ENCODE measurements at places on chromosomes 6 and 20. TPM values are rescaled to one million over a fixed set of nuclear protein-coding genes. Genes with fewer than 3 reads are reported as not detected.

ACSS1 gene
- total RNA-seq: 1.5 TPM

C6orf132 gene
- 38.1 TPM for total RNA-seq

CRIP3 gene
- total RNA-seq: 48.9 TPM

C6orf163 gene
- 2.0 TPM for total RNA-seq

NHSL1 gene
- total RNA-seq: 23.1 TPM

CASS4 gene
- 0.14 TPM for total RNA-seq

ADTRP gene
- 0.98 TPM for total RNA-seq

MAFB gene
- total RNA-seq: 6.7 TPM

STX7 gene
- 25.6 TPM for total RNA-seq

- H3K36me3 ChIP-seq: peaks cover 55% of the 10 kb centered on the region
- DNase-seq: no peak
- no peaks in the 10 kb centered on the region for H3K4me1 ChIP-seq
- 0 out of 2 replicates have a peak overlapping the region, but pooled peaks have one; percentile 9 for H3K27ac ChIP-seq
- no peak overlapping the region for H3K4me3 ChIP-seq
These were observed 80.7 kb downstream of the RREB1 start for GRCh38 chr6:7188492-7188891.

DNA sequence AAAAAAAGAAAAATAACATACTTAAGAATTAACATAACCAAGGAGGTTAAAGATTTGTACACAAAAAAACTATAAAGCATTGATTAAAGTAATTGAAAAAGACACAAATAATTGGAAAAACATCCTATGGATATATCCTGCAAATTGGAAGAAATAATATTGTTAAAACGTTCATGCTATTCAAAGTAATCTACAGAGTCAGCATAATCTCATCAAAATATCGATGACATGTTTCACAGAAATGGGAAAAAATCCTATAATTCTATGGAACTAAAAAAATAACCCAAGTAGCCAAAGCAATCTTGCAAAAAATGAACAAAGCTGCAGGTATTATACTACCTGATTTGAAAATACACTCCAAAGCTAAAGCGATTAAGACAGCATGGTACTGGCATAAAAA, 23.3 kb downstream of the OR5V1 start:
- no peaks in the 10 kb centered on the region for H3K36me3 ChIP-seq
- H3K27me3 ChIP-seq: no peaks in the 10 kb centered on the region
- no peak overlapping the region for H3K27ac ChIP-seq
- H3K4me3 ChIP-seq: no peak overlapping the region
- DNase-seq: no peak
- no peaks in the 10 kb centered on the region for H3K4me1 ChIP-seq

DNA sequence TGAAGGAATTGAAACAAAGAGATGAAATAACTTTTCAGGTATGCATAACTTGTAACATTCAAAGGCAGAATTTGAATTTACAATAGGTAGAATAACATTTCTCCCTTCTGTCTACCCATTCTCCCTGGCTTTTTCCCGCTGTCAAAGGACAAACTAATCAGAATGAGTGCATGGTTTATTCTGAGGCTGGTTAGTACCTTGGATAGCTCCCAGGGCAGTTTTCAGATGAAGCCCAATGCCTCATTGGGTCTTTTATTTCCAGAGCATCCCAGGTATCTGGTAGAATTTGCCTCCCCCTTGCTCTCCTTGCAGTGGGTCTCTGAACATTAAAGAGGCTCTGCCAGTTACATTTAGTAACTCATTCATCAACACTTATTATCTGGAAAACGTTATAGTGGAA, 665.5 kb downstream of the BCKDHB start:
- no peaks in the 10 kb centered on the region for H3K27me3 ChIP-seq
- peak; percentile 26 for DNase-seq

GRCh38 chr6:139020689-139021088, 7.9 kb upstream of the ABRACL start:
- H3K27me3 ChIP-seq: no peaks in the 10 kb centered on the region
- DNase-seq: no peak
- no peak overlapping the region for H3K27ac ChIP-seq
- peaks cover 26% of the 10 kb centered on the region for H3K4me1 ChIP-seq

- H3K36me3 ChIP-seq: no peaks in the 10 kb centered on the region
- no peaks in the 10 kb centered on the region for H3K27me3 ChIP-seq
- no peak for DNase-seq
- H3K4me3 ChIP-seq: no peak overlapping the region
These were observed 117.1 kb upstream of the FBXL4 start for GRCh38 chr6:99064834-99065233.

- no peak for DNase-seq
- no peaks in the 10 kb centered on the region for H3K36me3 ChIP-seq
- no peaks in the 10 kb centered on the region for H3K4me1 ChIP-seq
- H3K27ac ChIP-seq: no peak overlapping the region
- no peak overlapping the region for H3K4me3 ChIP-seq
These were observed 55.9 kb upstream of the KCNK16 start for GRCh38 chr6:39378175-39378959.

DNA sequence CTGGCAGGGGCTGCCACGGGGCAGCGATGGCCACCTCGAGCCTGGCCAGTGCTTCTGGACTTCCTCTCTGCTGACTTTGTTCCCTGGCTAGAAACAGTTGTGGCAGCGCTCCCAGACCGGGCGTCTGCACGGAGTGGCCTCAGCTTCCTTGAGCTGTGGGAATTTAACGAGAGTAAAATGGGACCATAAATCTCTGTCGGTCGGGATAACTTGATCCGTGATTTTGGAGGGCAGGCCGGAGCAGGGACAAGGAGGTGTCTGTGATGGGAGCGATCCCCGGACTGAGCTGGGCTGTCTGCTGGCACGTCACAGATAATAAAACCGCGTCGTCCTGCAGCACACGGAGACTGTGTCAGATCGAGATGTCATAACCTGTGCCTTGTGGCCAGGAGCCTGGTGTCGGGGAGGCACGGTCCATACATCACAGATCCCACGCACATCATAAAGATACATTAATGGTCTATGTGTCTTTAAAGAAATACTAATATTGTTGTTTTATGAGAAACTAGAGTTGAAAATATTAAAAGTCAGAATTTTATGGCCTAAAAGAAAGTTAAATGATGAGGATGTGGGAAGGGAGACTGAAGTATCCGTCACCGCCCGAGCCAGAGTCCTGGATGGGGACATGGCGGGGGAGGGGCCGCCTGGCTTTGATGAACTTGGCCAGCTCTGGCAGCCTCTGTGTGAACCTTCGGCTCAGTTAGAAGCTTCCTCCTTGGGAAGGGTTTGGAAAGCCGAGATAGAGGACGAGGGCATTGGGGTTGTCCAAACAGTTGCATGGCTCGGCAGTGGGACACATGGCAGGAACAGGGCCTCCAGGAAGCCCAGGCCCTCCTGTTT, 6.5 kb upstream of the RBBP8NL start:
- H3K4me3 ChIP-seq: no peak overlapping the region
- no peaks in the 10 kb centered on the region for H3K36me3 ChIP-seq
- H3K27me3 ChIP-seq: no peaks in the 10 kb centered on the region
- H3K4me1 ChIP-seq: peaks cover 17% of the 10 kb centered on the region

DNA sequence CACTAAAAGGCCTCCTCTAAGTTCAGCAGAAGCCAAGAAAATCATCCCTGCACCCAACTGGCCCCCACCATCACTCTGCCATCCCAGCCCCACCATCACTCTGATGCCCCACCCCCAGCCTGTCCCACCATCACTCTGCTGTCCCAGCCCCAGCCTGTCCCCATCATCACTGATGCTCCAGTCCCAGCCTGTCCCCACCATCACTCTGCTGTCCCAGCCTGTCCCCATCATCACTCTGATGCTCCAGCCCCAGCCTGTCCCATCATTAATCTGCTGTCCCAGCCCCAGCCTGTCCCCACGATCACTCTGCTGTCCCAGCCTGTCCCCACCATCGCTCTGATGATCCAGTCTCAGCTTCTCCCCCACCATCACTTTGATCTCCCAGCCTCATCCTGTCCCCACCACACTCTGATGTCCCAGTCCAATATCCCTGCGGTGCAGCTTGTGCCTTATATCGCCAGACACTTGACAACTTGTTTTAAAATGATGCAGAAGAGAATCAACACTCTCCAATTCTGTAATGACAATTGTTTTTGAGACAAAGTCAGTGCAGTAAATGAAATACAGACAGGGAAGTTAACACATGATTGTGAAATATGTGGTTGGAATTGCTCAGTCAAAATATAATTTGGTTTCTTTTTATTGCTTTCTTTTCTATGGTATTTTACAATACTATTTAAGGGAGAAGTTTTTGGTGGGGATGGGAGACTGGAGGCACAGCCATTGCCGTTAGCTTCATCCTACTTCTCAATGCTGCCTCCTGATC, 100.8 kb downstream of the TNFAIP3 start:
- no peaks in the 10 kb centered on the region for H3K27me3 ChIP-seq
- no peaks in the 10 kb centered on the region for H3K36me3 ChIP-seq
- DNase-seq: no peak
- no peaks in the 10 kb centered on the region for H3K4me1 ChIP-seq
- no peak overlapping the region for H3K4me3 ChIP-seq
- no peak overlapping the region for H3K27ac ChIP-seq

GRCh38 chr6:130514712-130515111, 148.9 kb downstream of the TMEM200A start:
- no peaks in the 10 kb centered on the region for H3K4me1 ChIP-seq
- H3K4me3 ChIP-seq: no peak overlapping the region
- DNase-seq: no peak
- no peaks in the 10 kb centered on the region for H3K27me3 ChIP-seq

DNA sequence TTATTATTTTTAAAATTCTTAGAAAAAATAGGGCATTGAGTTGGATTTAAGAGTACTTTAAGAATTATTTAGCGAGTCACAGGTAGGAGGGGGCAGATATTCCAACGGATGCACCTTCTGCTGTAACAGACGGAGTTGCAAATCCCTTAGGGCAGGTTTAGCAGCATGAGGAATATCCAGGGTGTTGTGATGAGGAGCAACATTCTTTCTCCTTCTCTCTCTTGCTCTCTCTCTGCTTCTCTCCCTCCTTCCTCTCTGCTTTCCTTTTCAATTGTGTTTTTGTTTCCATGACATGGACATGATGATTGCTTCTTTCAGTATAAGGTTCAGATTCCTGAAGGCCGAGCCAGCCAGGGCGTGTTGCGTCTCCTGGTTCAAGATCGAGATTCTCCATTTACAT, 28.9 kb downstream of the CDH26 start:
- no peaks in the 10 kb centered on the region for H3K36me3 ChIP-seq
- H3K4me3 ChIP-seq: no peak overlapping the region
- H3K27ac ChIP-seq: peak overlapping the region; percentile 68
- no peak for DNase-seq

DNA sequence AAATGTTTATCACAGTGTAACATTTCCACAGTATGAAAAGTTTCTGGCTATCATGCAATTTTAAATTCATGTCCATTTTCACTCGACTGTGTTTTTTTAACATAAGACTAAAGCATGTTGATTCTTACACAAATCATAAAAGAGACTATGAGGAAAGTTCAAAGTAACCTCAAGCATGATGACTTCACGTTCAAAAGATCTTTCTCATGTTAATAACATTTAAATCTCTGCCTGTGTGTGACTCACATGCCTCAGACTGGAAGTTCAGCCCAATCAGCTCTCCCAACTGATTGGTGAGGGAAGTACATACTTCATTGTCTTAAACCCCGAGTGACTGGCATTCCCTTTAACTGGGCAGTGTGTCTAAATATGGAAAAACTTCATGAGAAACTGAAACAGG, 37.4 kb downstream of the ATXN1 start:
- H3K36me3 ChIP-seq: no peaks in the 10 kb centered on the region
- H3K27me3 ChIP-seq: no peaks in the 10 kb centered on the region
- no peak overlapping the region for H3K4me3 ChIP-seq
- peaks cover 28% of the 10 kb centered on the region for H3K4me1 ChIP-seq
- H3K27ac ChIP-seq: peak overlapping the region; percentile 46
- DNase-seq: no peak

GRCh38 chr6:133446789-133447188, 205.6 kb downstream of the EYA4 start:
- H3K27me3 ChIP-seq: no peaks in the 10 kb centered on the region
- H3K4me1 ChIP-seq: no peaks in the 10 kb centered on the region
- H3K4me3 ChIP-seq: no peak overlapping the region
- no peak for DNase-seq
- H3K27ac ChIP-seq: no peak overlapping the region
- H3K36me3 ChIP-seq: no peaks in the 10 kb centered on the region

All from WTC11 (cell line).